ENCODE measurements at places on chromosomes 4 and X.

DNA sequence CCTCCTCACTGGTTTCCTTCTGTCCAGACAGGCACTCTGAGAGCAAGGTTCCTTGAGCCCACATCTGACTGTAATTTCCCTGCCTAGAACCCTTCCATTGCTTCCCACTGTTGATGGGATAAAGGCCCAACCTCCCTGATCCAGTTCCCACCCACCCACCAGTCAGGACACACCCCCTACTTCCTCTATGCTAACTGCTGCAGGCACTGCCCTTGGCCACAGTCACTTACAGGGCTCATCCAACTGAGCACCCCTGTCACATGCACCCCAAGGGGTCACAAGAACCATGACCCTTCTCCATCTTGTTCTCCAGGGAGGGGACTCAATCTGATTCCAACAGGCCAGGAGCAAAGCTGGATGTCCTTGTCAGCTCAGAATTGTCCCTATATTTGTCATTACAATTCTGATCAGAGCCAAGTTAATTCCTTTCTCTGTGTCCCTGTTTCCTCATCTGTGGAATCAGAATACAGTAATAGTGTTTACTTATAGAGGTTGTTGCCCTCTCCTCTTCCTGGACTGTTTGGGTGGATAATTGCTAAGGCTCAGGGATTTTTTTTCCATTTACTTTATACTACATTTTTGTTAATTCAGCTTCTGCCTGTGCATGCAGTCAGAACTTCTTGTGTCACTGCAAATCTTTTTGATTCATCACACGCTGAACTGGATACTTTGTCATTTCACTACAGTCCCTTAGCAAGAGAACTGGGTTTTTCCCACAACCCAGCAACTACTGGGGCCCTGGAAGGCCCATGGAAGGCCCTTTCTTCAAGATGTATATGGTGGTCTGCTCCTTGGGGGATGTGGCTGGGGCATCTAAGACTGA lies 105.6 kb upstream of the MAMLD1 start:
- DNase-seq, result peak; percentile 49

DNA sequence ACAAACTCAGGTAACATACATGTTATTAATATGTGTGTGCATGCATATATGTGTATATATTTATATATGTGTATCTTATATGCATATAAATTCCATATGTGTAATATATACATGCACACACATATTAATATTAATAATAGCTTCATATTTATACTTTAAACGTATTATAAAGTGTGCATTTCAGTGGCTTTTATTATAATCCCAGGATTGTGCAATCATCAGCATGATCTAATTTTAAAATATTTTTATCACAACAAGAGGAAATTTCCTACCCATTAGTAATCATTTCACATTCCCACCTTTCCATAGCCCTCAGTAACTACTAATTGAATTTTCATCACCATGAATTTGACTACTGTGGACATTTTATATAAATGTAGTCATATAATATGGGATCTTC lies 2211.9 kb upstream of the TENM3 start:
- DNase-seq, result no peak

DNA sequence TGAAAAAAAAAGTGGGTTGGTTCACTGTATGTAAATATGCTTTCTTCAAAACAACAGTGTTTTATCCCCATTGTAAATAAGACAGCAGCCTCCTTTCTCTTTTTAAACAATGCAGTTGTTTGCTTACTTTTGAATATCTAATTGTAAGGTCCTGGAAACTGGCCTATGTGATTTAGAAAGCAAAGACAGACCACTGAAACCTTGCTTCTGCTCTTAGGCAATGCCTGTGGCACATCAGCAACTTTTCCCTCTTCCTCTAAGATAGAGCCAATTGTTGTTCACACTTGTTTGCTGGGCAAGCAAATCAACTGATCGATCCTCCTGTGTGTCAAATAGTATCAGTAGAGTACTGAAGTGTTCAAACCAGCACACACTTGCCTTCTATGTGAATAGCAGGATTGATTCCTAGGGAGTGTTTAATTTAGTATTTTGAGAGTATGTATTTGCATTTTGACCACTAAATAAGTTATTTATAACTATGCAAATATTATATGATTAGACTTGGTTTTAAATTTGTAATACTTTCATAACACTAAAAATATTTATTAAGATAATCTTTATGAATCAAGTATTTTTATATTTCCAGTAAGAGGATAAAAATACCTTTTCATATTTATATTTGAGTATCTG lies 55.4 kb upstream of the GRPR start:
- DNase-seq, result no peak

DNA sequence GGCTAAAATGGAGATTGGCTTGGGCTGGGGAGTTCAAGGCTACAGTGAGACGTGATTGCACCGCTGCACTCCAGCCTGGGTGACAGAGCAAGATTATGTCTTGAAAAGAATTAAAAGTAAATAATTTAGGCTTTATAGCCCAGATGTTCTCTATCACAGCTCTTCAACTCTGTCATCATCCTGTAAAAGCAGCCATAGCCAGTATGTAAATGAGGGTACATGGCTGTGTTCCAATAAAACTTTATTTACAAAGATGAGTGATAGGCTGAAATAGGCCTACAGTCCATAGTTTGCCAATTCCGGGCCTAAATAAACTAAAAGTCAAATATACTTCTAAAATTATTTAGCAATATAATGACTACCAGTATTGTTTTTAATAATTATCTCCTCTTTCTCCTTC lies 9.2 kb downstream of the RRH start:
- DNase-seq, result no peak

- DNase-seq, result no peak
Observed at GRCh38 chrX:100625985-100626491, 10.6 kb downstream of the TSPAN6 start.

DNA sequence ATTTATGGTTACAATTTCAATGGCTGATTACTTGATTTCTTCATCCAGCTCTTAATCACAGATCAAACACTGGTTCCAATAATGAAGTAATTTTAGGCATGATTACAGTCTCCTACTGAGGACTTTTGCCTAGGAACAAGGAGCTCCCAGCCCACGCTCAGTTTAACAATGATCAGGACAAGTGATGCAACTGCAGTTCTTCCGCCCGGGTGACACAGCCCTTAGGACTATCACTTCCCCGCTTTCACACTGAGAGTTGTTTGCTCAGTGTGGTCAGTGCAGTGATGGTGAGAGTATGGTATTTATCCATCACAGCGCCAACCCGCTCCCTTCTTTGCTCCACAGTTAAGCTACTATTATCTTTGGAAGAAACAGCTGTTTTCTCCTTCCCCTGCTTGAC lies 203.2 kb upstream of the MBNL3 start:
- DNase-seq, result peak; percentile 45

DNA sequence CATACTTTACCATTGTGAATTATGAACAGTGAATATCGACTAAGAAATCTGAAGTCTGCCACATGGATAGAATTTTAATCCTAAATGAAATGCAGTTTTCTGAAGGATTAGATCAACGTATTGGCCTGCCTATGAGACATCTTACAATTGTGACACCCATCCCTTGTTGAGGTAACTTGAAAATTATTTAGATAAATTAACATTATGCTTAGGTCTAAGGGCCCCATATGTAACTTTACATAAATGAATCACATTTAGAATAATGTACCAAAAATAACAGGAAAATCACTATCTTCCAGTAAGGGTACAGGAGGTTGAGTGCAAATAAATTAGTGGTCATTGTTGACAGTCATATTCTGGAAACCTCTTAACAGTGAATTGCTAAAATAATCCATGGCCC lies 13.5 kb downstream of the XAGE5 start:
- no peak for DNase-seq

DNA sequence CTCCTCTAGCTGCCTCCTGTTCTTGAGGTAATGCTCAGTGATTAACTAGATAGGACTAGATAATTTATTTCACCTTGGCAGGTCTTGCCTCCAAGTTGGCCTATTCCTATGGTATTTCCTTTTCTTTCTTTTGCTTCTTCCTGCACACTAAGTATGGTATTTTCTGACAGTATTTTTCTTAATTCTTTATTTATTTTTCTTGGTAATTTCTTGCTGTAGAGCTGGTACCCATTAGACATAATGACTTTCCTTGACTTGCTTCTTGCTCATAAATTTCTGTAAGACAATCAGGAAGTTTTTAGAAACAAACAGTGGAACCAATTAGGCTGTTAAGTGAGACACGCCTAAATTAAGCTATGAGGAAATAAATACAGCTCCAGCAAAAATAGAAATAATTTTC lies 9.5 kb downstream of the RAB9A start:
- no peak for DNase-seq

GRCh38 chrX:38402118-38402517 lies 49.7 kb downstream of the OTC start:
- no peak for DNase-seq

DNA sequence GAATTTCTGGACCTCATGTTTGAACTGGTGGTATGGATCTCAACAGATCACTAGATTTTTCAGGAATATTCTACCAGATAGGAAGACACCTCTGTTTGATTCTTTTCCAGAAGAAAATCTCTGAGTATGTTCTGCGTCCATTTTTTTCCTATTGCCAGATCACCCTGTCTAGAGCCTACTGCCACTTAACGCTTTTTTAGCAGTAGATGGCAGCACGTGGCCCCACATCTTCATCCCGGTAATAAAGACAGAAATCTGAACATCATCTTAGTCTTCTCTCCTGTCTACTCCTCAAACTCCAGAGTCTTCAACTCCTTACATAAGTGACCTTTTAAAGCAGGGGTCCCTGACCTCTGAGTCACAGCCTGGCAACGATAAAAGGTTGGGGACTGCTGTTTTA lies 184.7 kb downstream of the TMA16 start:
- DNase-seq, result no peak

GRCh38 chr4:56755901-56756300 lies 65.6 kb downstream of the SPINK2 start:
- DNase-seq, result no peak

DNA sequence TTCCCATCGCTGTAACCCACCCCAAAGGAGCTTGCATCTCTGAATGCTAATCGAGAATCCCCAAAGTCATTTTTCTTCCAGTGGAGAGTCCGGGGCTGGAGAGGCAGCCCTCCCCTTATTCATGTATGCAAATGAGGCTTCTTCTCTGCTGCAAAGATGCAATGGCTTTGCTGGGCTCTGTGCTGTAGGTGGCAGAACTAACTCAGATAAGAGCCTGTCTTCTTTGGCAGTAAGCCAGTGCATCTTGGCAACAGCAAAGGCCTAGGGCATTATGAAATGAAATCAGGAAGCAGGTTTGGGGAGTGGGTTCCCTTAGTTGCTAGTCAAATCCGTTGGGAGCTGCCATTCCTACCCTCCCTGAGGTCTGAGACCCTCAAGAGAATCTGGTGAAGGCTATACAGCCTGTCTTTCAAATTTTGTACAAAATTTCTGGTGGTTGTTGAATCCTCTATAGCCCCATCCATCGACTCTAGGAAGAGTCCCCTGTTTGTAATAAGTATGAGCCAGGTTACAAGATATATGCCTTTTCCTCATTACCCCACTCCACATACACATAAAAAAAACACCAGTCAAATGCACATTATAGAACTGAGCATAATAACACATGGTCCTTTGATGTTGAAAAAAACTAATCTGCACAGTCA lies 290.6 kb upstream of the TAPT1 start:
- DNase-seq, result peak; percentile 51

DNA sequence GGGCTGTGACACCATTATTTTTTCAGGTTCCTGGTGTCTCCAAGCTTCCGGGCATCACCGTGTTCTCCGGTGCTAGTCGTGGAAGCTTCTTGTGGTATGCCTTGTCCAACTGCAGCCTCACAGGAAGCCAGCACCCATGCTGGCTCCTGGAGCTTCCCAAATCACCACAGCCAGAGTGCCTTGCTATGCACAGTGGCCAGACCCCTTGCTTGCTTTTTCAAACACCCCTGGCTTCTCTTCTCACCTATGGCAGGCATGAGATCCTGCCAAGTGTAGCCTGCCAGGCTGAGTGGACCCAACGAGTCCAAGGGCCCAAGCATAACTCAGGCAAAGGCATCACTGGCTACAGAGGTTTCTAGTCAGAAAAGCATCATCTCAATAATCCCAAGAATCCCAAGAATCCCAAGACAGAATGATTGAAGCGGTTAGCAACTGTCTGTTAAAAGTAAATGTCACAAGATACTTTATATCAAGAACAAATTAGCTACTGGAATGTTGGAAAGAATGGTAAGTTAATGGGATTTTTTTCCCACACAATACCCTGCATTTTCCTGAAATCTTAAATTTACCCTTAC lies 1522.9 kb downstream of the PCDH18 start:
- peak; percentile 57 for DNase-seq

DNA sequence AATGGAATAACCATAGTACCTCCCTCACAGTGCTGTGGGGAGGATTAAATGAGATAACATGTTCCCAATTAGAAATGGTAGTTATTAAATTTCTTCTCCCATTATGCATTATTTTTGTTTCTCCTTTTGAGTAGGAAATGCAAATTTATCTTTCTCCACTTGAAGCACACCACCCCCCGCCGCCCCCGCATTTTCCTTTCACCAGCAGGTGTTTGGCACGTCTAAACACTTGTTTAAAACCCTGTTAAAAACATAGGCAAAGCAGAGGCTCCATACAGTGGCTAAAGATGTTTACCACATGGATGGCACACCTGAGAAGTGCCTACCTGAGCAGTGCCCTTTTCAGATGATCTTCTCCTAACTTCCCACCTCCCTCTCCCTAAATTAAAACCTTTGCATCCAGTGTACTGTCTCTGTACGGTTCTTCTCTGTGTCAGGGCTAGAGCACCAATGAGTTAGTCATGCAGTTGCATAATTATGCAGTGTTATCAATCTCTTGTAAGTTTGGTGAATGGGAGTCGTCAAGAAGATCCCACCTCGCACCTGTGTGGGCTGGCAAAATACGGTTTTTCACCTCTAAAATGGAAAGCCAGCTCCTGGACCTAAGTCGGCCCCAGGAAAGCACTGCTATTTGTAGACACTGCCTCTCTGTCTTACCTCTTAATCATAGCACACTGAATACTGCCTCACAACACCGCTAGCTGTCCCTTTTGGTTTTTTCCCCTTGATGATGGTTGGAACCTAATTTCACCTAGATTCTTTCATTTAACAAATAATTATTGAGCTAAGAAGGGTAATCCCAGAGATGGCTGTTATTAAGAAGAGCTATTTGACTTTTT lies 122.0 kb downstream of the CT47B1 start:
- no peak for DNase-seq

DNA sequence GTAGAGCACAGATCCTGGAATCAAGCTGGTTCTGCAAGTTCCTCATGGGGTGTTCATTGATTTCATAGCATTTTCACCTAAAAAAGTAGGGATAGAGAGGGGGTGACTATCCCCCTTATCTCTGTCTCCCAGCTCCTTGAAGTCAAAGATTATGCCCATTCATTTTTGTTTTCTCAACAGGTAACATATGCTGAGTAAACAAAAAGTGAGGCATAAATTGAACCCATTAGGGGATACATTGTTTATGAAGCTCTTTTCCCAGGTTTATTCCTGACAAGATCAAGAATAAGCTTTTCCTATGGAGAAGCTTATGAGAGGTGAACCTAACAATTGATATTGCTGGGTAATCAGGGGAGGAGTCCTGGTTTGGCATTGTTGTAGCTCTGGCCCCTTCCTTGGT lies 9.2 kb upstream of the ANAPC4 start:
- no peak for DNase-seq
